ENCODE measurements at places on chromosomes 2 and 18.

- no peak for DNase-seq
Observed at GRCh38 chr2:26605999-26606846, 34.9 kb downstream of the CIB4 start.

GRCh38 chr2:232528746-232529460, 2.9 kb downstream of the CHRND start:
- DNase-seq, result no peak

GRCh38 chr2:164933671-164934189, 21.6 kb downstream of the SLC38A11 start:
- no peak for DNase-seq

GRCh38 chr2:41992671-41993434, 55.0 kb upstream of the PKDCC start:
- DNase-seq, result no peak

- no peak for DNase-seq
Observed at GRCh38 chr2:159755788-159756187, 42.2 kb downstream of the CD302 start.

DNA sequence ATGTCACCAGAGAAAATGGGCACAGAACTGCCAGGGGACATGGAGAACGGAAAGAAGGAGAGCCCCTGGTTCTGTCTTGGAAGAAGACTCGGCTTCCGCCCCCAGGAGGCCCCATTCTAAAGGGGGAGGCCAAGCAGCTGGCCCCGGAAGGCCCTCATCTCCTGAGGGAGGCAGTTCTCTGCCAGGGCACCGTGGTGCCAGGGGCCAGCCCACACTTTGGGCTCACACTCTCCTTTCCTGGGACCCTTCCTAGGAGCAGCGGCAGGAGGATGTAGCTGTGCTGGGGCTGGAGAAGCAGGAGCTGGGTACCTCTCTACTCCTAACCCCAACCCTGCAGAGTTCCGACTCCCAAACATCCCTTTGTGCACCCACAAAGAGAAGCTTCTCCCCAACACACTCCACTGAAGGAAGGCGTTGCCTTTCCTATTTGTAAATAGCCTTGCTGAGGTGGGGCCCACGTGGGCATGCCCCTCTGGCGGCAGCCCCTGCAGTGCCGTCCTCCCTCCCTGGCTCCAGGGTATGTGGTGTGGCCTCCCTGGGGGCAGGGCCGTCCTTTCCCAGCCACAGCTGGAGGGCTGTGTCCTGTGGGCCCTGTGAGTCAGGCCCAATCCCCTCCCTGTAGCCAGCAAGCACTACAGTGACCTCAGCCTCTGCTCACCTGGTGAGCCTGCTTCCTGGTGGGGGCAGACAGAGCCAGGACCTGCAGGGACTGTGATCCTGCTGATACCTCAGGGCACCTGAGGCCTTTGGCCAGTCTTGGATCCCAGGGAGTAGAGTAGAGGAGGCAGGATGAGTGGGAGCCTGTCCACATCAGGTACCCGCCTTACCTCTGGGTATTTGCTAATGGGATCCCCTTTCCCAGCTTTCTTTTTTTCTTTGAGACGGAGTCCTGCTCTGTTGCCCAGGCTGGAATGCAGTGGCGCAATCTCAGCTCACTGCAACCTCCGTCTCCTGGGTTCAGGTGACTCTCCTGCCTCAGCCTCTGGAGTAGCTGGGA, 26.6 kb downstream of the ZFP36L2 start:
- no peak for DNase-seq

DNA sequence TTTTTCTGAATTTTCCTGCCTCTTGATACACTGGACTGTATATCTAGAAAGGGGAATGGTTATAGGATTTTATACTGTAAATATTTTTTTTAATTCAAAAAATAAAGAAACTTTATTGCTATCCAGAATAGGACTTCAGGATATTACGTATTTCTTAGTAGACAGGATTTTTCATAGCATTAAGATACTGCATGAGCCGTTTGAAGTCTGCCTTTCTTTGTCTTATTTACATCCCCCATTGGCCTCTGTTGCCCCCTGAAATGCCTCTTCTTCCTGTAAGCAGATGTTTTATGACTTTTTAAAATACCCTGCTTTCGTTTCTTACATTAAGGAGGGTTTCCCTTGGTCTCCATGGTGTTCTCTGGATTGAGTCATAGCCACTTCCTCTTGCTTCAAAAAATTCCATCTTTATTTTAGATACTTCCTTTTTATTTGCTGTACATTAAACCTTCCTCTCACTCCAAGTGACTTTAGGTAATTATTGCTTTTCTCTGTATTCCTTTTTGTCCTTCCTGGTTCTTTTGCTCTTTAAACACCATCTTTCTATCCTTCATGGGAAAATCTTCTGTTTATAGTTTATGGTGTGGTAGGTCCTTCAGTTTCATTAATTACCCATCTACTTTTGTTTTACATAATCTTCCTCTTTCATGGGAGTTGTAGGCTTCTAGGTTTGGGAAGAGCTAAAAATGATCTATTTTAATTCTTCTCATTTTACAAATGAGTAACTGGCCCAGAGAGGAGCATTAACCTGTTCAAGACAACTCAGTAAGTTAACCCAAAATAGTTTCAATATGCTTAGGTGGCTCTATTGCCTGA, 72.6 kb downstream of the ZNF532 start:
- no peak for DNase-seq
